ENCODE measurements at places on chromosomes 11 and 22. TPM values are rescaled to one million over a fixed set of nuclear protein-coding genes. Genes with fewer than 3 reads are reported as not detected.

DNA sequence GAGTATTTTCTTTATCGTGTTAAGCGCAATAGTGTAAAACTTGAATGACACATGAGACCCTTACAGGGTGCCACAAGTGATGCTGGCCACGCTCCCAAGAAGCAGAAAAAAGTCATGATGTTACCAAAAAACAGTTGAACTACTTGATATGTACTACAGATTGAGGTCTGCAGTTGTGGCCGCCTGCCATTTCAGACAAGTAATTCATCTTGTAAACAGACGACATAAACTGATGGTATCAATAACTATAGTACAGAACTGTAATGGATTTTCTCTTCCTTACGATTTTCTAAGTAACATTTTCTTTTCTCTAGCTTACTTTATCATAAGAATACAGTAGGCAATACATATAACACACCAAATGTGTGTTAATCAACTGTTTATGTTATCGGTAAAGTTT, 5.5 kb downstream of the CD59 start:
- no peak for DNase-seq

GRCh38 chr11:78465169-78465942, 47.7 kb upstream of the GAB2 start:
- DNase-seq: no peak

DNA sequence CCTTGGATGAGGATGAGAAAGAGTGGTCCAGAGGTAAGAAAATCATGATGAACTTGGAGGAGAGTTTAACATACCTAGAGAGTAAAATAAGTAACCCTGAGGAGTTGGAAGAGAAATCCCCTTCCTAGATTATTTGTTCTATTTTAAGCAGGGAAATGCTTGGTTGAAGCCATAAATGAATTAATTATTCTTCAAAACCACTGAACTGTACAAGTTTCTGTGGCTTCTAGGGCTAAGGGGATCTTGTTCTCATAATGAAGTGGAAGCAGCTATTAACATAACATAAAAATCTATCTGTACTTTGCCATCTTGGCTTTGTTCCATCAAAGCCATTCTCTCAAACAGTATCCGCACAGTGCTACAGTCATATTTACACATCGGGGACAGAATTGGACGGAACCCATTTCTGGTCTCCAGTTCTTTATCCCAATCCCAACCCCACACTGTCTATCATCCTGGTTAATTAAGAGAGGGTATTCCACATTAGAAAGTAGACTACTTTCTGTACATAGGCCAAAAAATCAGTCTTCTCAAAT, 14.5 kb upstream of the ARHGAP42 start:
- no peak for DNase-seq

- DNase-seq: no peak
These were observed 88.7 kb downstream of the IGLL5 start for GRCh38 chr22:22976033-22976922.

- no peak for DNase-seq
These were observed 48.0 kb upstream of the SLC5A1 start for GRCh38 chr22:31995046-31995445.

GRCh38 chr11:61715867-61716266, 35.7 kb downstream of the DAGLA start:
- no peak for DNase-seq

GRCh38 chr22:43325176-43325575, 18.0 kb downstream of the SCUBE1 start:
- DNase-seq: no peak

GRCh38 chr11:41950470-41951143, 491.2 kb upstream of the LRRC4C start:
- no peak for DNase-seq

The CASP4 gene
- 133 TPM for total RNA-seq

The HEPHL1 gene
- total RNA-seq: 4.3 TPM

The MUC15 gene
- total RNA-seq: not detected

The THRSP gene
- not detected for total RNA-seq

The SSTR3 gene
- total RNA-seq: not detected

The LDHAL6A gene
- not detected for total RNA-seq

The FAM111A gene
- 60.0 TPM for total RNA-seq

The KDM4D gene
- total RNA-seq: 0.97 TPM

Measured in fibroblast of villous mesenchyme (primary cell).